AG08396 (cell line): ENCODE measurements at places on chromosomes 6 and 20.

- no peak for DNase-seq
These were observed 106.3 kb downstream of the PRKN start for GRCh38 chr6:162621246-162621645.

DNA sequence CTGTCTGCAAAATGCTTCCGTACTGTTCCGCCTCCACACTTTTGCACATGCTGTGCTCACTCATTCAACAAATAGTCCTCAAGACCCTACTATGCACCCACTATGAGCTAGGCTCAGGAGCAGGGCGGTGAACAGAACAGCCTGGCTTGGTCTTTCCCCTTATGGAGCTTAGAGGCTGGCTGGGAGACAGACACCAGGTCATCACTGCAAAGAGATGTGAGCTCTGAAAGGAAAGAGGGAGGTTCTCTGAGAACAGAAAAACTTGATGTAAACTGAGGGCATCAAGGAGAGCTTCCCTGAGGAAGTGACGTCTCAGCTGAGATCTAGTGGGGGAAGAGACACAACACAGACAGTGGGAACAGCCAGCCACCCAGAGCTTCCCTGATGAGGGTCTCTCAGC, 31.0 kb upstream of the TGM2 start:
- DNase-seq: no peak

DNA sequence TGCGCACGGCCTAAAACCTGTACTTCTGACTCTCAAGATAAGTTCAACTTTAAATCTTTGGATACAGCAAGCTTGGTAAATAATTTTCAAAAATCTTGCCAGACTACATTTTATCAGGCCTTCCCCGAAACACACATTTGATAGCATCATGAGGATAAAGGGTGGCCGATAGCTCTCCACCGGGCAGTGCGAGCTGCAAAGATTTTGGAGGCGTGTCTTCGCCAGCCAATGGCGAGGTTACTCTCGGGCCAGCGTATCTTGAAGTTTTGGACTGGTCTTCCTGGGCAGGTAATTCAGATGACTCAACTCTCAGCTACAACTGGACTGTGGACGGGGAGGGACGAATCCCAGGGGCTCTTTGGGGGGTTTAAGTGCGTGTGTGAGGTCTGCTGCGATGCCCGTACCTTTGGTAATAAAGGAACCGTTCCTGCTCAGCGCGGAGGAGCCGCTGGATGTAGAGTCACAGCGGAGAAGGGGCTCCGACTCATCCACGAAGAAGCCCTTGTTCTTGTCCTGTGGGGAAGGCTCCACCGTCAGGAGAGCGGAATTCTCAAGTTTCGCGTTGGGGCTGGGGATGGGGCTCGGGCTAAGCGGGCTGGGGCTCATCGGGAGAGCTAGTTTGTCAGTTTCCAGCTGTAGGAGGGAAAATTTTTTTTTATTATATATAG, 75.3 kb downstream of the TNFRSF21 start:
- DNase-seq: no peak

DNA sequence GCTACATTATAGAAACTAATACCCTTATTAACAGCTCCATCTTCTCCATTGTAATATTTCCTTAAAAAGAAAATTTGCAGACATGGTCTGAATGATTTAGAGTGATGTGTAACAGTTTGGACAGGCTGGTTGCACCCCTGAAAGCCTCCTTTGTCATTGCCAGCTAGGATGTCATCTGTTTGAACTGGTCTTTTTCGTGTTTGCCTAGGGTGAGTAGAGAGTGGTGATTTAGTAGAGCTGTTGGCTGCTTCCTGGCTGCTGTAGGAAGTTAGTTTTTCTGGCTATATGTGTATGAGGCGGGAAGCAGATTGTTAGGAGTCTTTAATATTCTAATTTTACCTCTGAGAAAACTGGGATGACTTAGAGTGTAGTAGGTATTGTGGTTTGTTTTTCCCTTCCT, 101.1 kb downstream of the ZFAND3 start:
- DNase-seq: no peak

GRCh38 chr6:145531822-145532221, 203.5 kb downstream of the EPM2A start:
- DNase-seq: no peak

- DNase-seq: no peak
These were observed 41.8 kb upstream of the FUT9 start for GRCh38 chr6:95973976-95974375.

DNA sequence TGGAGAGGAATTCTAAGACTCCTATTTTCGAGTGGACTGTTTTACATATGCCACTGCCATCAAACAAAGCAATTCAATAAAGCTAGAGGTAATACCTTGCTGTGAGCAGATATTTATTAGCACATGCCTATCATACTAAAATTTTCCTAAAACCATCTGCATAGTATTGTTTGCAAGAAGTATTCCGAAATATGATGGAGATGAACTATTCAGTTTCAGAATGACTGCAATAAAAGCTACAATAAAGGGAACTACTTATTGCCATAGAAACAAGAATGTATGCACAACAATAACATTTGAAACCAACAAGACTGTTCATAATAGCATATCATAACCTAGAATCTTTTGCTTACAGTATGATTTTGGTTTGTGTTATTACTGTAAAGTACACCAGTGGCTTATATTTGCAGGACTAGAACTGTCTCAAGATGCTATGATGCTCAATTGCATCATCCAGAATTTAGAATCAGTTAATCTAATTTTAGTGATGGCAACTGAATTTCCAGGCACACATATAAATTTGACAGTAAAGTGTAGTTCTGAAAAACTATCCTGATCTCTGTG, 144.3 kb downstream of the GRIK2 start:
- no peak for DNase-seq

GRCh38 chr6:135085700-135086413, 31.2 kb upstream of the HBS1L start:
- no peak for DNase-seq

DNA sequence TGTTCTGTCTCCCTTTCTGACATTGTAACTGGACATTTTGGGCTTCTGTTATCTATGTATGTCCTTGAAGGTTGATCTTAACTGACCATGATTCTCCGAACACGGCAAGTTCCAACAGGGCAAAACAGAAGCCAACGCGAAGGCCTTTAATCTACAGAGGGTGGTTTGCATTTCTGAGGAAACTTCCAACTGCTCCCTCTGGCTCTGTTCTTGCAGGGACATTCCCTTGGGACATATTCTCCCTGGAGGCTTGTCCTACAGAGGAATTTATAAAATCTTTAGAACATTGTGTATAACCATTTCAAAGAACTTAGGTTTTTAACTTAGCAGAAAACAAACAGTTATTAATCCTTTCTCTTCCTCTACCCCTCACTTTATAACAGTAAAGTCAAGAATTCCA, 189.0 kb upstream of the CDYL start:
- no peak for DNase-seq

- peak; percentile 55 for DNase-seq
These were observed 62.9 kb downstream of the SCAND1 start for GRCh38 chr20:35891375-35891774.
